ENCODE measurements at places on chromosomes 7 and 10. TPM values are rescaled to one million over a fixed set of nuclear protein-coding genes. Genes with fewer than 3 reads are reported as not detected.

DNA sequence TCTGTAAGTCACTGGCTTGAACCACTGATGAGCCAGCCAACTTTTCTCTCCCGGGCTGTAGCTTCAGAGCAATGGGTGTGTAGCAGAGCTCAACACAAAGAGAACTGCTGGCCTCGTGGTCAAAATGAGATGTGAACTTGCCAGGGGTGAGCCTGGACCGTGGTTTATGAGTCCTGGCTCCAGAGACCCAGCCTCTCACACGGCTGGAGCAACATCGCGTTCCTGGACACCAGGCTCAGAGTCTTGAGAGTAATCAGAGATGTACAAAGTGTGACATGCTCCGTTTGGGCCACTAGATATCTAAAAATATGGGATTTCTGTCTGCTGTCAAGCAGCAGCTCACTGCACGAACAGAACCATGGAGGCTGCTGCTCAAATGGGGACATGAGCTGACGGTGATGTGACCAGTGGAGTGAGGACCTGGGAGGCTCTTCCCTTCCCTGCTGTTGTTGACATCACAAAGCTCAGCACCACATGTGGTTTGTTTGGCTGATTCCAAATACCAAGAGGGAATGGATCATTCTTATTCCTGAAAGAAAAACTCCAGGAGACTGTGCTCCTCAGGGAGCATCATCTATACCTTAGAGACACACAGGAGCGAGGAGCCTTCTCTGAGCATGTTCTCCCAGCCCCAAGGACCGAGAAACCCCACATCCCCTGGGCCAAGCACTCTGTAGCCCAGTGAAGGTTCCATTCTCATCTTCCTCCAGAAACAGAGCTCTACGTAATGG lies 9.2 kb upstream of the SVIL start:
- DNase-seq = peak; percentile 36

- DNase-seq = no peak
These were observed 58.1 kb upstream of the AQP1 start for GRCh38 chr7:30853576-30853975.

GRCh38 chr10:63576501-63576900 lies 55.3 kb downstream of the REEP3 start:
- DNase-seq = peak; percentile 14

DNA sequence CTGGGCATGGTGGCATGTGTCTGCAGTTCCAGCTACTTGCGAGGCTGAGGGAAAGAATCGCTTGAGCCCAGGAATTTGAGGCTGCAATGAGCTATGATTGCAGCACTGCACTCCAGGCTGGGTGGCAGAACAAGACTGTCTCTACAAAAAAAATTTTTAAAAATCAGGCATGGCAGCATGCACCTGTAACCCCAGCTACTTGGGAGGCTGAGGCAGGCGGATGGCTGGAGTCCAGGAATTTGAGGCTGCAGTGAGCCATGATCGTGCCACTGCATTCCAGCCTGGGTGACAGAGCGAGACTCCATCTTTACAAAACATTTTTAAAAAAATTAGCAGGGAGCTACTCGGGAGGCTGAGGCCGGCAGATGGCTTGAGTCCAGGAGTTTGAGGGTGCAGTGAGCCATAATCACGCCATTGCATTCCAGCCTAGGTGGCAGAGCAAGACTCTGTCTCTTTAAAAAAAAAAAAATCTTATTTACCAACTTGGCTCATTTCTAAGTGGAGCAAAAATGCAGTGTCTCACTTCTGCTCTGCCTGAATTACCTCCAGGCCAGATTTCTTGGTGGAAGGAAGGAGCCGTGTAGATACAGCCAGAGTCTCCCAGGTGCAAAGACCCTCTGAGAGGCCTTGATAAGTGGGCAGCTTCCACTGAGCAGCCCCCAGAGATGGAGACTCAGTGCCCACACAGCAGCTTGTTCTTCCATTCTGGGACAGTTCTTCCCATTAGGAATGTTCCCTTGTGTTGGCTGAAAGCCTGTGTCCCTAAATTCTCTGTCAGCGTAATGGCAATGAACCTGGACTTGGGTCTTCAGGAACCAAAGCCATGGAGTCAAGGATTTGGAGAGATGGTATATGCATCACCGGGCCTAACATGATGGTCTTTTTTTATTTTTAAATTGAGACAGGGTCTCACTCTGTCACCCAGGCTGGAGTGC lies 30.0 kb downstream of the GTF2IRD1 start:
- DNase-seq = peak; percentile 77

DNA sequence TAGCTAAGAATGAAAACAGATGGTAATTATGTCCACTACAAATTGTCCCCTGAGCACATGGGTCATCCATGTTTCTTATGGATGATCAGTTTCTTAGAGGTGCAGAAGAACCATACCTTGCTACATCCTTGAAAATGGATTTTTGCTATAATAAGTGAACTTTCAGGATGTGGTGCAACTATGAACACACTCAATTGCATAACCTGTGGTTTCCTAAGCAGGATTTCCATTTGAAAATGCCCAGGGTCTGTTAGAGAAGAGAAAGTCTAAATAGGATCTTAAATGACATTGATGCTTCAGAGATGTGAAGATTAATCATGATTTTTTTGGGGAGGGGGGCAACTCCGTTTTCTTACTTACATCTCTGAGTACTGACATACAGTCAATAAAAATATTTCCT lies 39.6 kb upstream of the CACNB2 start:
- DNase-seq = no peak

DNA sequence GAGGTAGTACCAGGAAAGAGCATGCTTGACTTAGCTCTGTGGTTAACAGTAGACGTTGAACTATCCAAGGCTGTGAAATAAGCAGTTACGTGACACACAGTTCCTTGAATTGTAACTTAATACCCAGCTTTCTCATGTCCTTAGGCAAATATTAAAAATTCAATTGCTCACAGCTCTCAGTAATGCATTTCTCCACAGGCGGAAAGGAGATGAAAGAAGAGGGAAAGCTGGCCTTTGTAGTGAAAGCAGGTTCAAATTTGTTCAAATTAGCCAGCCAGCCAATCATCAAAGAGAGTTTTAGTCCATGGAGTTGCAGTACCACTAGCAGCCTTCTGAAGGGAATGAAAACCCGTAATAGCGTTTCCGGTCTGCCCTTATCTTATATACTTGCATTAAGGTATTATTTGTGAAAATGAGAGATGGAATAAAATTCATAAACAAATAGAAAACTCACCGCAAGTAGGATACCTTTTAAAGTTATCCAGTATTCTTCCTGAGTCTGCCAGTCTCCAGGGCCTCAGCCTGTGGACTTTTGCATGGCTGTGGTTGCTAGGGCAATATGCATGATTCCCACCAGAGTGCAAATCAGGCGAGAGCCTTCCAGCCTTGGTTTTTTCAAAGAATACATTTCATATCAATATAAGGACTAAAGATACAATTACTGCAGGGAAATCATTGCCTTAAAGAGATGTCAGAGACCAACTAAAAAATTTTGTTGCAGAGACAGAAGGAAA lies 795.5 kb downstream of the TNS3 start:
- DNase-seq = peak; percentile 98

DNA sequence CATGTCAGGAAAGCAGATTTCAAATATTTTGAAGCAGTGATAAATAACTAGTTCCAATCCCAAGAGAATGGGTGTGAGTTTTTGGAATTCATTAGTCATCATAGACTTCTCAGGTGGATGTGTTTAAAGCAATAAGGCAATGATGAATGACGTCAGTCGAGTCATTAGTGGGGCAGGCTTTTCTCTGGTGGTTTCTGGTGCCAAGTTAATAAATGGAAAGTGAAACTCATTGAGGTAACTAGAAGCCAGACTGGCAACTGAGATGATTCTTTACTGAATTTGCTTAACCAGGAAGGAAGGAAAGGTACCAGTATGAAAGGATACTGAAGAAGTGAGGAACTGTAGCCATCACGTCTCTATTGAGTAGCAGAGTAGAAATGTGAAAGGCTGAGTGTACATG lies 311.0 kb downstream of the GPAM start:
- no peak for DNase-seq

- no peak for DNase-seq
These were observed 41.0 kb downstream of the FOXK1 start for GRCh38 chr7:4722960-4723630.

DNA sequence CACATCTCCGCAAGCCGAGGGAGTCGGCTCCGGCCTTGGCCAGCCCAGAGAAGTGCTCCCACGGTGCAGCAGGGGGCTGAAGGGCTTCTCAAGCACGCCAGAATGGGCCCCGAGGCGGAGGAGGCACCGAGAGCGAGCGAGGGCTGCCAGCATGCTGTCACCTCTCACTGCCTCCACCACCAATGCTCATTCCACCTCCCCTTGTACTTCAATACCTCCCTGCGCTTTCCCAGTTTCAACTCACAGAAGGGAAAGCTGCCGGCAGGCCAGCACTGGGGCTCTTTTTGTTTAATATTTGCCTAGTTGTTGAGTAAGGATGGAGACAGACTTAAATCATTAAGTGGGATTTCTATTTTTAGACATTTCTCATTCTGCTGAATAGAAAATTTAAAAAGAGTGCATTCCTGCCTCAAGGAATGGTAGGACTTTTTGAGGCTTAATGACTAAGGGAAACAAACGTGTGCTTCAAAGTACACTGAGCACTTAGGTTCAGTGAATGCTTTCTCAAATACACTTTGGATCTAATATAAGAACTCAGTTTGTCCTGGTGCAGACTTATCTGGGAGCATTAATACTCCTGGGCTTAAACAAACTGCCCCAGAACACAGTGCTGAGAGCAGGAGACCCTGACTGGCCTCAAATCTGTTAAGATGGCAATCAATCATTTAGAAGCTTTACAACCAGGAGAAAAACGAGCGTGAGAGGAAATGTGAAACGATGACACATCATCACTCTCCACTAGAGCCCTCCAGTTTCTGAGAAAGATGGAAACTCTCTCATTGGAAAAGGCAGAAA lies 131.2 kb downstream of the RALA start:
- DNase-seq = peak; percentile 82

The FFAR4 gene
- not detected for total RNA-seq

The NPFFR1 gene
- total RNA-seq = not detected

The RARRES2 gene
- not detected for total RNA-seq

Measured in RPMI7951 (cell line).